Activated CD8-positive, alpha-beta memory T cell treated with anti-CD3 and anti-CD28 coated beads for 4 hours (primary cell): ENCODE measurements at places on chromosomes 5 and 9.
A peak's percentile ranks its signal among the peaks of the same experiment; 100 is the strongest.

DNA sequence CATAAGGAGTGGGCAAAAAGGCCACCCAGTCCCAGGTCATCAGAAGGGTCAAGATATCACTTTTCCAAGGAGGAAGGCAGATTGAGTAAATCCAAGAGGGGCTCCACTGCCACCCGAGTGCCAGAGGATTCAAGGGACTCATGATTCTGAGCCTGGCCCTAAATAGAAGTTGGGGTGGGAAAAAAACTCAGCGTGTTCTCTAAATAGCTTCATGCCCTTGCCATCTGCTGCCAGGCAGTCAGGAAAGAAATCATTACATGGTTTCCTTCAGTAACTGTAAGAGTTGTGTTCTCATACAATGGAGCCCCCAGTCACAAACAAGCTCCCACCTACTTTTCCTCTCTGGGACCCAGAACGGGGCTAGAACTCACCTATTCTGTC lies 37.2 kb downstream of the SAR1B start:
- DNase-seq, result no peak

DNA sequence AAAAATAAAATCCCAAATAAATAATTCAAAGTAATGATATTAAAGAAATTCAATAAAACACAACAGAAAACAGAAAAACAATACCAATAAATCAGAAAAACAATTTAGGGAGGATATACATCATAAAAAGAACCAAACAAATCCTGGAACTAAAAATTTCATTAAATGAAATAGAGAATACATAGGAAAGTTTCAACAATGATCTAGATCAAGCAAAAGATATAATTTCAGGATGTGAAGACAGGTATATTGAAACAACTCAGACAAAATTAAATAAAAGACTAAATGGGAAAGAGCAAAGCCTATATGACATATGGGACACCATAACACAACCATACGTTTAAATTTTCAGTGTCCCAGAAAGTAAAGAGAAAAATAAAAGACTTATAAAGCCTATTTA lies 85.1 kb upstream of the GHR start:
- no peak for DNase-seq

DNA sequence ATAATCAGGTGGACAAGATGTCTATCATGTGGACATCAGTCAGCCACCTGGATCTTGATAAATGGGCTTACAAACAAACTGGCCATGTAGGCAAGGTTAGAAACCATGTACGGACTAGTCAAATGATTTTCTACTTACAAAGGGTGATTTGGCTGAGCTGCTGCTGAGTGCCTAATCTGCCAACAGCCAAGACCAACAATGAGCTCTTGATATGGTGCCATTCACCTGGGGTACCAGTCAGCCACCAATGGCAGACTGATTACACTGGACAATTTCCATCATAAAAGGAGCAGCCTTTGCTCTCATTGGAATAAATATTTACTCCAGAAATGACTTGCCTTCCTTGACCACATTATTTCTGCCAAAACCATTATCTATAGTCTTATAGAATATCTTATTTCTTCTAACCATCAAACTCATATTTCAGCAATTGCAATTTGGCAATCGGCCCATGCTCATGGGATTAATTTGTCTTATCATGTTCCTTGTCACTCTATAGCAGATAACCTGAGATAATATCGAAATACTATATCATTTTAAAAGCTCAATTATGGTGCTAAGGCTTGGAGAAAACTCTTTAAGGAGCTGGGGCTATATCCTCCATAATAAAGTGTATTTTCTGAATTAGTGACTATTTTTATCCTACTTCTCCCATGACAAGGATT lies 135.1 kb downstream of the SLC25A46 start:
- DNase-seq, result no peak

- DNase-seq, result no peak
Observed at GRCh38 chr5:97243353-97243752, 60.3 kb upstream of the RIOK2 start.

- DNase-seq, result no peak
Observed at GRCh38 chr9:138047469-138048040, 170.0 kb downstream of the CACNA1B start.

DNA sequence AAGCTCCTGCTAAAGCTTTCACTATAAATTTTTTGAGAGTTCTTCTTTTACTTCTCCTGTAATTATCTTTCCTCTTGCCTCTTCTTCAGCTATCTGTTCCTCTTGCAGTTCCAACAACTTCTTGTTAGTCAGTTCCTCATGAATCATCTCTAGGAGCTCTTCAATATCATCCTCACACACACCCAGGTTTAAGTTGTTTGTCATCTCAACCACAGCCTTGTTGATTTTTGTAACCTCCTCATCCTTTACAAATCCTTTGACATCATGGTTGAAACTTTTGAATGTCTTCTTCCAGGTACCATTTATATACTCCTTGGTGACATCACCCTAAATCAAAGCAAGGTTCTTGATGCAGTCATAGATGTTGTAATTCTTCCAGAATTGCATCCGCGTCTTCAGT lies 106.3 kb upstream of the MAMDC2 start:
- DNase-seq, result no peak

DNA sequence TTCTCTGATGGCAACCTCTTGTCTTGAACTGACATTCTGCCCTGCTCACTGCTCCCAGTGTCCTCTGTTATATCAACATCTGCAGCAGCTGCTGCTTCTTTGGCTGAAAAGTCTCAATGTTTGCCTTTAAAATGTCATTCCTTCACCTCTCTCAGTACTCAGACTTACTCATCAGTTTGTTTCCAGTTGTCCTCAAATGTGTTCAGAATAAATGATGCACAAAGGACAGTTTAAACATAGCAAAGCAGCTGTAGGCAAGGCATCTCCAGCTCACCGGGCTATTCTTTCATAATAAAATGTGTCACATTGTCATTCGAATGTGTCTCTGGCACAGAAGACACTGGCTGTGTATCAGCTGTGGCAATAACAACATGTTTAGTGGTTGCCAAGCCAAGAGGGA lies 590.9 kb upstream of the ZNF608 start:
- DNase-seq, result no peak

- DNase-seq, result no peak
Observed at GRCh38 chr5:38434966-38435705, 121.3 kb downstream of the LIFR start.

DNA sequence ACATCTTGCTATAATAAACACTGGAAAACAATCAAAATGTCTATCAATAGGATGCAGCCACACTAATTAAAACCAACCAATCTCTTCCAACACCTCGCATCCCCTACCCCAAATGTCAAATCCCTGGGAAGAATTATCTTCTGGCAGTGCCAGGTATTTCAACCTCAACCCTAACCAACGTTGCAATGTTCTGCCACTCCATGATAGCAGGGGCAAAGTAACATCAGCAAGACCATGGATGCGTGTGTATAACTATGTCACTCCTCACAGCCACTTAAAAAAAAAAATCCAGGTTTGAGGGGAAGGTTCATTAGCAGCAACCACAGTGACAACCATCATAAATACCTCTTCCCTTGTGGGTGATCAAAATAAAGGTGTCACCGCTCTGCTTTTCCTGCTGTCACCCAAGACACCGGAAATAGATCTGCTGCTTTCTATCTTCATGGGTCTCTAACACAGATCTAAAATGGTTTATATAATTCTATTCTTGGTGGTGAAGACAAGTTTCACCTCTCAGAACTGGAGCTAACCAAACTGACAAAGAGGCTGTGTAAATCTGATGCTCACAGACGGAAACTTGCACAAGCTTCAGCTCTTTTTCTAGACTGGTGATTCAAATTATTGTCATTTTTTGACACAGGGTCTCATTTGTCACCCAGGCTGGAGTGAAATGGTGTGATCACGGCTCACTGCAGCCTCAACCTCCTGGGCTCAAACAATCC lies 9.9 kb downstream of the HSPA9 start:
- no peak for DNase-seq

DNA sequence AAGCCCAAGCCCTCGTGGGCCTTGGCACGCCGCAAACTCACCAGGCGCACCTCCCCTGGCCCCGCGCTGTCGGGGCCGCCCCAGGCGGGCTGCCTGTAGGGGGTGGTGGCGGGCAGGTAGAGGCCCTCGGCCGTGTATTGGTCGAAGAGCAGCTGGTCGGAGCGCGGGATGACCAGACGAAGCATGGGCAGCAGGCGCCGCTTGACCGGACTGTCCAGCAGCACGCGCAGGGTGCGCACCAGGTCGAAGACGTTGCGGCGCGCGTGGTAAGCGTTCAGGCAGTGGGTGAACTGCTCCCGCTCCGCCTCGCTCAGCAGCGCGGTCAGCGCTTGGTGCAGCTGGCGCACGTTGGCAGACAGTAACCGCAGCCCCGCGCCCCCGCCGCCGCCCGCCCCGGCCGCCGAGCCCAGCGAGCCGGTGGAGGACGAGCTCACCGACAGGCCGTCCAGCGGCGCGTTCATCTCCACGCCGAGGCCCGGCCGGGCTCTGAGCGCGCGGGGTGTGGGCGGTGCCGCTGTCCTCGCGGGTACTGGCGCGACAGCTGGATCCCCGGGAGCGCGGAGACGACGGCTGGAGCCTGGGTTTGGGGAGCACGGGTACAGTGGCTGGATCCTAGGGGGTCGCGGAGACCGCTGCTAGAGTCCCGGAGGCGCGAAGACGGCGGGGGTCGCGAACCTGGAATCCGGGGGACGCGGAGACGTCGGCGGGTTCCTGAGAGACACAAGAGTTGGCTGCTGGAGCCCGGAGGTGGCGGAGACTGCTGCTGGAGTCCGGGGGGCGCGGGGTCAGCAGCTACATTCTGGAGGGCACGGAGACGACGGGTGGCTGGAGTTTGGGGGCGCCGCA lies 709 bp downstream of the WHRN start:
- no peak for DNase-seq

DNA sequence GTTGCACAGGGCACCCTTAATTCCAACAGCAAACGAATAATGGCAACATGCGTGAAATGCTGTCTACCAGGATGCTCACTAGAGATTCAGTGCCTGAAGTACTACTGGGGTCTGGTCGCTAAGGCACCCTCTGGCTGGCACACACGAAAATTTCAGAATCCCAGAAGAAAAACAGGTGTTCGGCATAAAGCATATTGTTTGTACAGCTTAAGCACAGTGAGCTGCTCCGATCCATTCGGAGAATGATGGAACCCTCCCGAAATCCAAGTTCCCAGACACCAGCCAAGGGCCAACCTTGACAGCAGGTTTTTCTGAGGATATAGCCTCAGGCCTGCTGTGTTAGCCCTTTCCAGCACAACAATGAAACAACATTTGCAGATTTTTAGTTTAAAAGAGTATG lies 61.4 kb upstream of the ALDH1B1 start:
- no peak for DNase-seq

DNA sequence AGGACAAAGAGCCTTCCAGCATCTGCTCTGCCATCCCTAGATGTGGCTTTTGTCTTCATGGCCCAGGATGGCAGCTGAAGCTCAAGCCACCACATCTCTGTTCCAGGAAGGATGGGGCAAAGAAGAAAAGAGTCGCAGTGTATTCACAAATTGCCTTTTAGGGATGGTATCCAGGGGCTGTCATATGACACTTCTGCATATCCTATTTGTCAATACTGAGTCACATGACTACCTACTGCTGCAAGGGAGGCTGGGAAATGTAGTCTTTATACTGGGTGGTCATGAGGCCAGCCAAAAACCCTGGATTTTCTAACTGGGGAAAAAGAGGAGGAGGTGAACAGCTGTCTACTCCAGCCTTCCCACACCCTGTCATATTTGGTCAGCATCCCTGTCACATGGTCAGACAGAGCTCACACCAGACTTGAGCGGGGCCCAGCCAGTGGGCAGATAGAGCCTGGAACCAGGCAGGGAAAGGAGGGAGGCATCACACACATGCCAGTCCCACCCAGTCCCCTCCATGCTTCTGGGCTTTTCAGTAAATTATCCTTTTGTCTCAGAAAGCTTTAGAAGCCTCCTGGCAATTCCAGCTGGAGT lies 52.0 kb downstream of the OLFM1 start:
- DNase-seq, result no peak

DNA sequence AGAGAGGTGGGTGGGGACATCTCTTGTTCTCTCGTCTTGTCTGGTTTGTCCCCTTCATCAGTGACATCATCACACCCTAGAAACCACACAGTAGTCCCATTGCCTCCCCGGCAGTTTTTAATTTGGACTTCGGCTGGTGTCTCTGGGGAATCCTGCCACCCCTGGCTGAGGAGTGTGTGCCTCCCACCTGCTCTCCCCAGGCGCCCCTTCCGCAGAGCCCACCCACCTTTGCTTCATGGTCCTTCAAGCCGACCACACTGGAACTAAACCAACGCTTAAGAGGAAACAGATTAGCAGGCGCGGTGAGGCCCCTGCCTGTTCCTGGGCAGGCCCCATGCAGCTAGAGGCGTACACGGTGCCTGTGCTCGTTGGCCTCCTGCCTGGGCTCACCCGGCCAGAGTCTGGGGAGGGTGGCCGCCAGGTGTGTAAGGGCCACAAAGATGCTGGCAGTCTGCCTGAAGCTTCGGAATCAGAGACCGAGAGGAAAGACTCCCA lies 107.6 kb upstream of the SPRY4 start:
- DNase-seq, result no peak

- no peak for DNase-seq
Observed at GRCh38 chr9:16157216-16157615, 604.4 kb downstream of the CCDC171 start.

- DNase-seq, result no peak
Observed at GRCh38 chr5:123425431-123425830, 2.2 kb upstream of the CEP120 start.

GRCh38 chr9:125794708-125795107 lies 47.5 kb downstream of the PBX3 start:
- DNase-seq, result no peak

GRCh38 chr5:82421119-82421518 lies 143.0 kb upstream of the RPS23 start:
- DNase-seq, result no peak

GRCh38 chr5:52915176-52915875 lies 73.8 kb upstream of the ITGA2 start:
- peak; percentile 0 for DNase-seq

GRCh38 chr5:102622262-102622661 lies 123.5 kb upstream of the SLCO6A1 start:
- DNase-seq, result no peak

DNA sequence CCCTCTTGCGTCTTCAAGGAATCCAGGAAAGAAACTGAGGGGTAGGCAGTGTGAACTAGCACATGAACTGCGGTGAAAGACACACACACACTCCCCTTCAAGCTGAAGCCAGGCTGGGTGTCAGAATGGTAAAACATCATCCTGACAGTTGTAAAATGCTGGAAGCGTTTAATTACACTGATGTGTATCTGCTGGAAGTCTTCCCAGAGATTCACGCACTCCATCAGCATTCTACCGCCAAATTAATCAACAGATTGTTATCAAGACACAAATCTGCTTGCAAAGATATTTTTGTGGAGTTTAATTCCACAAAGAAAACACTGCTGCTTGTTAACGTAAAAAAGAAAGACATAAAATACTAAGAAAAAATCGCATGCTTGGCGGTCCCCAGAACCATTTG lies 241.0 kb upstream of the NFIL3 start:
- no peak for DNase-seq

GRCh38 chr9:36102742-36103495 lies 33.6 kb upstream of the GLIPR2 start:
- peak; percentile 81 for DNase-seq

DNA sequence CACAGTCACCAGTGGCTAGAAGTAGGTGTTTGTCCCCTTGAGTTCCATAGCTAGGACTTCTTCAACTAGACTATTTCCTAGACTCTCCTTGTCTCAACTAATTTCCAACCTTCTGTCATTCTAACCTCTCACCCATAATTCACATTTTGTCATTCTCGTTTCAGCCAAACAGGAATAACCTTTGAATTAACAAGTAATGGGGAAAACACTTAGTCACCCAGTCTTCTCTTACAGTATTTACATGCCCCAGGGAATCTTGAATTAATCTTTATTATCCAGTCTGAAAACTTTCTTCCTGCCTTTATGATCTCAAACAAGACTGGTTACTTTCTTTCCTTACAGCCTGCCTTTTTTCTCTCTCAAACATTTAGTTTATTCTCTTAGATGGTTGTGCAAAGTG lies 63.3 kb upstream of the RUSC2 start:
- no peak for DNase-seq
